ENCODE measurements at places on chromosomes 3 and 15. TPM values are rescaled to one million over a fixed set of nuclear protein-coding genes. Genes with fewer than 3 reads are reported as not detected.

DNA sequence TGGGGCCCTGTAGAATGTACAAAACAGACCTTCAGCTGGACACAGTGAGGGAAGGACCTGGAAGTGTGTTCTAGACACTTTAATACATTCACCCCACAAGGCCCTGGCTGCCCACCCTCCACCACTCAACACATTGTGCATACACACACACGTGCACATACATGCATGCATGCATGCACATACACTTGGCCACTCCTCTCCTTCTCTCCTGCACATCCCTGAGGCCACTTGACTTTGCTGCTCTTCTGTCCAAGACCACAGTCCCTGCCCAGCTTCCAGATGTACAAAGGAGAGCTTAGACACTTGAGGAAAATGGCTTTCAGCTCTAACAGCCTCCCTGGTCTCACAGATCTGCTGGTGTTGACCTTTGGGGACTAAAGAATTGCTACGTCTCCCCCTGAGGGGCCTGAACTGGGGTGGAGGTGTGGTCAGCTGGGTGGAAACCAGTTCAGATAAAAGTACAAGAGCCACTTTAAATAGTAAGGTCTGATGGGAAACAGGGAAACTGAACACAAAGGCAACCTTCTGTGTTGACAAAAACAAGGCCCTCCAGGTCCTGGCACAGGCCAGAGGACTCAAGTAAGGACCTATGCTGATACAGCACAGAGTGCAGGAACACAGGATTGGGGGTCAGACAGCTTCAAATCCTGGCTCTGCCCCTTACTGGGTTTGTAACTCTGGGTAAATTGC, 24.8 kb upstream of the NOX5 start:
- DNase-seq = no peak

DNA sequence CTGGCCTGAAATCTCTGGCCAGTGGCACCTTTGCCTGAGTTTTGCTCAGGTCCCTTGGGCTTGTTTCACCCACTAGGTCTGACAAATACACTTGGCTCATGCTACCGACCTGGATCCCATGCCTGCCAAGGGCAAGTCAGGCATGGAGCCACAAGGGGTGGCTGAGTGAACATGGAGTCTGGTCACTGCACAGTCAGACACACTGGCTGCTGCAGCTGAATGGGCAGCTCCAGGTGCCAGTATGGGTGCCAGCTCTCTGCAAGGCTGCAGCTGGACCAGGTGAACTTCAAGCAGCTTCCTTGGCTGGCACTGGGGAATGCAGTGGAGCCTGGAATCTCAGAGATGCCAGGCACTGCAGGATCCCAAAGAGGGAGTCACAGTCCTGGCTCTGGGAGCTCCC, 170.3 kb downstream of the NECTIN3 start:
- DNase-seq = no peak

DNA sequence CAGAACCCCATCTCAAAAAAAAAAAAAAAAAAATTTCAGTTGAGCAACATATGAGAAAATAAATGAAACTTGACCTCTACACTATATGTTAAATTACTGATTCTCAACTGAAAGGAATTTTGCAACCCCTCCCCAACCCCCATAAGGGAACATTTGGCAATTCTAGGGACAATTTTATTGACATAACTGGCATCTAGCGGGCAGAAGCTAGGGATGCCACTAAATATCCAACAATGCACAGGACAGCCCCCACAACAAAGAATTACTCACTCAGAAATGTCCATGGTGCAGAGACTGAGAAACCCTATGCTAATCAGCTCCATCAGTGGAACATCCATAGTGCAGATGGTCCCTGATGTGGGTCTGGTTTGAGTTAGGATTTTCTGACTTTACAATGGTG, 58.2 kb upstream of the OXTR start:
- no peak for DNase-seq

- DNase-seq = no peak
These were observed 900 bp upstream of the GNB4 start for GRCh38 chr3:179452176-179452564.

DNA sequence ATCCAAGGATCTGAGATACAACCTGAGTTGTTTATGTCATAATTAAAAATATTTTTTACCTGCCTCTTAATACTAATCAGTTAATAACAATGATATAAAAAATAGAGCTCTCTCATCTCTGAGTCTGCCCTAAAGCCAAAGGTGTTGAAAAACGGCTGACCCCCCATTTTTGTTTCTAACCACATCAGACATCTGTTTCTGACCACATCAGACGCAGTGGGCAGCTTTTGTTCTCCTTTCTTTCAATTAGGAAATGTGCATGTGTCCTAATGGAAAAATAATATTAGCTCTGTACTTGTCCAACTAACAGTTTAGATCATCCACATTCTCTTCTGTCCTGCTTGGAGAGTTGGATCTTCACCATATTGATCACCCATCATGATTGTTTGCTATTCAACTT, 144.6 kb downstream of the SHOX2 start:
- DNase-seq = no peak

DNA sequence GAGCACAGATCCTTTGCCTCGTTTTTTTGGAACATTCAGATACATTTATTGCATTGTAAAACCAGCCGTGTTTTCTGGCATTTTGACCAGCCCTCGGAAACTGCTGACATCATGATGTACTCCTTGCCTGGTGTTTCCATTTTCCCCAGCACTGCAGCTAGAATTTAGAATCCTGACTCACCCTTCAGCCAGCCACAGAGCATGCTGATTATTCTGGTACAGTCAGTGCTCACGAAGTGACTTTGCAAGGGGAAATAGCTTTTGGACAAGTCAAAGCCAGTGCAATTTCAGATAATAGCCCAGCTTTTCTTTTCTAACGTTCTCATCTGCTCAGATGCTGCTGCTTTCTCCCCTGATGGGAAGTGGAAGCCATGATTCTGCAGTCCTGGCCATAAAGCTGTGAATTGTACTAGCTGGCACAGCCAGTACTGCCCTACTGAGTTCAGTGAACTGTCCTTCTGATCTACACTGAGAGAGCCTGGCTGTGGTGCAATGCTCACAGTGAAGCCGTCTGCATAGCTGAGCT, 12.1 kb upstream of the CNBP start:
- DNase-seq = no peak

FHIT gene
- polyA plus RNA-seq = 5.0 TPM

P2RY13 gene
- polyA plus RNA-seq = not detected

ABHD17C gene
- 11.8 TPM for polyA plus RNA-seq

ENTPD3 gene
- polyA plus RNA-seq = 20.5 TPM

NEK10 gene
- polyA plus RNA-seq = 0.98 TPM

DUOXA2 gene
- not detected for polyA plus RNA-seq

CDC25A gene
- polyA plus RNA-seq = 5.5 TPM

All from keratinocyte (primary cell).